Stimulated activated CD4-positive, alpha-beta T cell treated with anti-CD3 and anti-CD28 coated beads, Interleukin-1b, Interleukin-23, amount 100 ng/mL, for 1 hour (primary cell): ENCODE measurements at places on chromosomes 6 and 20.

DNA sequence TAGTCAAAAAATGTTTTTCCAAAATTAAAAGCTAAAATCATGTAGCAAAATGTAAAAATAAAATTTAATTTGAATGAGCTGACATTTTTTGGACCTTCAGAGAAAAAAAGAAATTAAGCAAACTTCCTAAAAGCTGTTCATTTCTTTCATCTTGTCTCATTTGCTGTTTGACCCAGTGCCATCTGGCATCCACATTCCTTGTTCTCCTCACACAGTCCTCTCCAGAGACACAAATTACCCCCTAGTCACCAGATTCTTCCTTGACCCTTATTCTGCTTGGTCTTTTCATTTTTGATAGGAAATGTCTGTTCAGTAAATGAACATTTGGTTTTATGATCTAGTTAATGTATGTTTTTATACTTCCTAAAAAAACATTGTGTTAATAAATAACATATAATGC, 55.2 kb downstream of the HDDC2 start:
- no peak for DNase-seq

DNA sequence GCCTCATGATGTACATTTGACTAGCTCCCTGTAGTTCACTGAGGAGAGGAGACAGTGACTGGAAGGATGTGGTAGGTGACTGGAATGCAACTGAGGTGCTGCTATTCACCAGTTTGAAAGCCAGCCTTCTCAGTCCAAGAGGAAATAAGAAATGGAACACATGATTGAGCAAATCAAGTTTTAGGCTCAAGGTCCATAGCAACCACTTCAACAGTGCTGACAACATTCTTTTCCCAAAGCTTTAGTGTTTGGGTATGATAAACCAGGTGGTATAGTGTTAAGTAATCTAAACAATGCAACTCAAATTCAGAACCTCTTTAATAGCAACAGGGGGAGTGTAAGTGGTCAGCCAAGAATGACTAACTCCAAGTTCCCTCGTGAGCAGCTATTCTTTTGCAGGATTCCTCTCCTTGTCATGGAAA, 9.2 kb downstream of the ZHX3 start:
- DNase-seq, result no peak

GRCh38 chr20:2559279-2559626, 22.9 kb downstream of the TMC2 start:
- DNase-seq, result no peak

- DNase-seq, result no peak
These were observed 38.4 kb downstream of the THBS2 start for GRCh38 chr6:169215201-169215681.

DNA sequence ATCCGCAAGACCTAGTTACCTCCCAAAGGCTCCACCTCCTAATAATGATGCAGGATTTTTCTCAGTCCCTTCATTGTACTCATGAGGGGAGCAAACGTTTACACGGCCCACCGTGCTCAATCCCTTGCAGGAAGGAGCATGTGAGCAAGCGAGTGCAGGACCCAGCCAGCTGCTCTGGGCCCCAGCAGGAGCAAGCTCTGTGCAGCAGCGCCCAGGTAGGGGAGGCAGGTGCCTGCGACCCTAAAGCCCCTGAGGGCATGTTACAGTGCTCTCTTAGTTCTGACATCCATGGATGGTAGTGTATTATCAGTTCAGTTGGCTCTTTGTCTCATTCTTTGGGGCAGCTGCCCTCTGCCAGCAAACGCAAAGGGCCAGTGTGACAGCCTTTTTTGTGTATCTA, 143.4 kb downstream of the TBXT start:
- no peak for DNase-seq

DNA sequence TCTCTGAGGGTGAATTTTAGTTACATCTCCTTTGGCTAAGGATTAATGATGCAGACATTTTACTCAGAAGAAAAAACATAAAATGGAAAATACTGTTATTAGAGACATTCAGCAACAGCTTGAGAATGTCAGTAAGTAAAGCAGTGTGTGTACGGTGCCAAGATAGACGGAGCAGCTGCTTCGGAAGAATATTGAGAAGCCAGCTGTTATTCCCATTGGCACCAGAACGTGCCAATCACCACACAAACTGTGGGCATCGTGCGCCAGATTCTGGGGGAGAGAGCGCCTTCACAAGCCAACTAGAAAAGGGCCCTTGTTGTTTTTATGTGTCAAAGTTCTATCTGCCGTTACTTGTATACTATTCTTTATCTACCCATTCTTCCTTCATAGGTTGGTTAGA, 163.4 kb downstream of the MTFR2 start:
- DNase-seq, result no peak

GRCh38 chr6:145878591-145879295, 64.1 kb upstream of the FBXO30 start:
- DNase-seq, result no peak

DNA sequence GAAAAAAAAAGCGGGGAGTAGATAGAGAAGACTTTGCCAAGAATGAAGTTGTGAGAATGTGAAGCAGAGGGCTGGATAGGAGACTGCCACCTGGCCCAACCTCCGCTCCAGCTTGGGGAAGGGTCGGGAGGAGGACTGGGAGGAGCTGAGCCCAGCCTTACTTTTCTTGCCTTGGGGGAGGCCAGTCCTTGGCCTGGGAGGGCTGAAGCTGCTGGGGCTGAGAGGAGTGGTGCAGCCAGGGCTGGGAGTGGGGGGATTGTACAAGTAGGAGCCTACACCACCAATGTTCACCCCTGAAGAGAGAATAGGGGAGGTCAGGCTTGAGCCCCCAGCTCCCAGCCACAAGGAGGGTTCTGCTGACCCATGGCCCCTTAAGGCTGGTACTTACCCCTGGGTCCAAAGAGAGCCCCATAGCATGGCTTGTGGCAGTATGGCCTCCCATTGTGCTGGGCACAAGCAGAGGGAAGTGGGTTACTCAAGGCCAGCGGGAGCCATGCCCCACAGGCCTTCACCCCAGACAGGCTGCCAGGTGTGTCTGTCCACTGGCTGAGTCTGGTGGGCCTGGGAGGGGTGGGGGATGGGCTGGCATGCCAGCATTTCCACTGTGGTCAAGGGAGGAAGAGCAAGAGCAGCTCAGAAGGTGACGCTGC, 1.1 kb downstream of the CRIP3 start:
- no peak for DNase-seq

DNA sequence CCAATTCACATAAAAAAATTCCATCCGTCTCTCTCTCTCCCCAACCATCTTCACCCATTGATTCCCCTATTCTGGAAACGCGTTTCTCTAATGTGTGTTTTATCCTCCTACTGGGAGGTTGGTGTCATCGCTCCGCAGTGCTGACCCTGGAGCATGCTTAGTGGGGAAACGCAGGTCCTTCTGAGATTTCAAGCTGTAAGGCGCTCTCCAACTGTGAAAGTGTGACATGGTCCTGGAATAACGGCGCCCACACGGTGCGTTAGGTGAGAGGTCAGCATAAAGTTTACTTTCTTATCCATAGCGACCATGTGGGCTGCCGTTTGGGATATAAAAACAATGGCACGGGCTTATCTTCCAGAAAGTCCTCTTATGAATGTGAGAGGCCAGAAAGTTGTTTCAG, 123.9 kb downstream of the WDR27 start:
- DNase-seq, result no peak

- no peak for DNase-seq
These were observed 105.5 kb downstream of the AGPAT4 start for GRCh38 chr6:161168281-161168891.

- DNase-seq, result no peak
These were observed 55.4 kb downstream of the CTNNBL1 start for GRCh38 chr20:37749218-37749617.

GRCh38 chr6:85764844-85765243, 122.2 kb upstream of the SYNCRIP start:
- no peak for DNase-seq

DNA sequence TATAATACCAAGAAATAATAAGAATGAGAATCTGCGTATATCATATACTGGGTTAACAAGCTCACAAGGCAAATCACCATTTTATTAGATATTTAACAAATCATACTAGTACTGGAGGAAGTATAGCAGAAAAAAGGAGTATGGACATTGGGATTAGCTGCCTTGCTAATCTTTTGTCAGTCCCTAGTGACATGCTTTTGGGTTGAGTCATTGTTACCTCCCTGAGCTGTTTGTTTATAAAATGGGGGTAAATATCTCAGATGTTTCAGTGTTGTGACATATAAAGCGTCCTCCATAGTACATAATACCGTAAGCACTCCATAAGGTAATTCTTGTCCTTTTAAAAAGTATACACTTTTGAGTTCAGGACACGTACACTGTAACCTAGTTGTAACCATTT, 107.0 kb downstream of the ESR1 start:
- no peak for DNase-seq

- no peak for DNase-seq
These were observed 23.3 kb downstream of the MTFR2 start for GRCh38 chr6:136226674-136227377.

DNA sequence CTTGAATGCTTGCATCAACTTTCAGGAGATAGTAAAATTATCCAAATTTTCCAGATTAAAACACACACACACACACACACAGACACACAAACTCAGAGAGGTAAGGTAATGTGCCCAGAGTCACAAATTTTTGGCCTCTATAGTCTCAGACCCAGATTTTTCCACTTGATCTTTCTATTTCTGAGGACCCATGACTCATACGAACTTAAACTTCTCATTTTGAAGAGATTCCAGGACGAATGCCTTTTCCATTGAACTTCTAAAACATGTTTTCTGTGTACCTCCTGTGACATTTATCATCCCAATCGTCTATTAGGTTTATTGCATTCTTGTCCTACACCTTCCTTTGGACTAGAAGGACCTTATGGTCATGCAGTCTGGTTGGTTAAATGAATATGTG, 172.9 kb upstream of the COL21A1 start:
- no peak for DNase-seq

DNA sequence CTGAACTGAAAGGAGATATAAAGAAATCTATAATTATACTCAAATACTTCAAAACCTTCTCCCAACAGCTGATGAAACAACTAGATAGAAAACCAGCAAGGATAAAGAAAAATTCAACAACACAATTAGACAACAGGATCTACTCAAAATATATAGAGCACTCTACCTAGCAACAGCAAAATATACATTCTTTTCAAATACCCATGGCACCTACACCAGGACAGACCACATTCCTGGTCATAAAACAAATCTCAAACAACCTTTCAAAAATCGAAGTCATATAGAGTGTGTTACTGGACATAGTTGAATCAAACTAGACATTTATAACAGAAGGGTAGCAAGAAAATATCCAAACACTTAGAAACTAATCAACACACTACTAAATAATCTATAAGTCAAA, 43.2 kb downstream of the RNF24 start:
- no peak for DNase-seq

GRCh38 chr6:118953391-118953790, 18.4 kb upstream of the MCM9 start:
- DNase-seq, result no peak

GRCh38 chr6:26156850-26157250, 69.6 kb downstream of the HFE start:
- DNase-seq, result no peak

DNA sequence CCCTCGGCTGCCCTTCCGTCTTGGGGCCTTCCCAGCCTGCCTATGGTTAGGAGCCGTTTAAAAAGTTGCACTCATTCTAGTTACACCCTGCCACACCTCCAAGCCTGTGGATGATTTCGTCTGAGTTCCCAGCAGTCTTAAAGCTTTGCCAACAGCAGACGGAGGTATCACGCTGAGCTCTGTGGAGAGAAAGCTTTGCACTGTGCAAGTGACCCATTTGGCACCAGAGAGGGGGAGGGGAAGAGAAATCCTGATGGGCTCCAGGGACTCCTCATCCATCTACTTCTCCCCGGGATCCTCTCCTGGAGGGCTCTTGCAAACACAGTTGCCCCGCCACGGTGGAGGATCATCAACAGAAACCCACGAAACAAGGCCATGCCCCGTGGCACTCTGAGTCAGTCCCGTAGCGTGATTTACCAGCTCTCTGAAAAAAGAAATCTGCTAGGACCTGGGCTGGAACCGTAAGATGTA, 98.8 kb upstream of the CITED2 start:
- DNase-seq, result no peak

DNA sequence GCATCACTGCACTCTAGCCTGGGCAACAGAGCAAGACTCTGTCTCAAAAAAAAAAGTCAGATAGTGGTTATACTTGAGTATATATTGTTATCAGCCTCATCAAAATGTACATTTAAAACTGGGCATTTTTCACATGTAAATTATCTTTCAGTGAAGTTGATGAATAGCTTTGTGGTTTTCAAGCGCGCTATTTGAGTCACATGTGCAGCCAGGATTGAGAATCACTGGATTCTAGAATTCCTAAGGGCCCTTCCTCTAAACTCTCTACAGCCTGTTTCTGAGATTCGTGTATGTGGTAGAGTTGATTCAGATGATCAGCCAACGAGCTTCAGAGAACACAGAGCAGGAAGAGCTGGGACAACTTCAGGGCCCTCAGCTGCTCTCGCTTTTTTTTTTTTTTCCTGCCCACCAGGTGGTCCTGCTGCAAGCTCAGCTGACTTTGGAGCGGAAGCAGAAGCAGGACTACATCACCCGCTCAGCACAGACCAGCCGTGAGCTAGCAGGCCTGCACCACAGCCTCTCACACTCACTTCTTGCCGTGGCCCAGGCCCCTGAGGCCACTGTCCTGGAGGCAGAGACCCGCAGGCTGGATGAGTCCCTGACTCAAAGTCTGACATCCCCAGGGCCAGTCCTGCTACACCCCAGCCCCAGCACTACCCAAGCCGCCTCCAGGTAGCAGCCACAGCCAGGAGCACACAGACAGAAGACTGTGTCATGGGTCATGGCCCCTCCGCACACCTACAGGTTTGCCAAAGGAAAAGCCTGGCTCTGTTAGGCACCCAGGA, 18.3 kb downstream of the C20orf173 start:
- no peak for DNase-seq

DNA sequence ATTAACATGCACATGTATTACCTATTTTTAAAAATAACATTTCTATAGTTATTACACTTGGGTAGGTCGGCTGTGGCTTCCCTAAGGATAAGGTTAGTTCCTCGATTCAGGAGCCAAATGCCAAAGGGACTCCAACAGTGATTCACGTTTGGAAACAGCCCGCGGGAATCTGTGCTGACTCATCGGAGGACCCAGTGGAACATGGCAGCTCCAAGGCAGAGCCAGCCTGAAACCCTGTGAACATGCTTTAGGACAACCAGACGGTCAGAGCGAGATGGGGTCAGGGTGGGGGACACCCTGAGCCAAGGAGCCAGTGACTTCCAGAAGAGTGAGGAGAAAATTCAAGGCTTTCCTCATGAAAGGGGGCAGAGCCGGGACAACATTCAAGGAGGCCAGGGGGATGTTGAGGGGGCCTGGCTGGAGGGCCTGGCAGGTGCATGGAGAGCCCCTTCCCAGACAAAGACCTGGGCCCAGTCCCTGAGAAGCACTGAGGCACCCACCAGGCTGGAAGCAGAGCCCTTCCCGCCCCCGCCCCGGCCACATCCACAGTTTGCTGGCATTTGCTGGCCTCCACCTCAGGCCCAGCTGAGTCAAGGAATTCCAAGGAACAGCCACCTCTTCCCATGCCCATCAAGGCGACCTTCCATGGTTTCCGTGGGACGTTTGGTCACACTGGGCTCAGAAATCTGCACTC, 133.2 kb downstream of the SNX5 start:
- no peak for DNase-seq

GRCh38 chr6:90364286-90364685, 67.6 kb upstream of the BACH2 start:
- DNase-seq, result no peak

- DNase-seq, result no peak
These were observed 7.6 kb downstream of the GNAS-AS1 start for GRCh38 chr20:58843128-58843556.
